ENCODE measurements at places on chromosomes 12 and 14.

DNA sequence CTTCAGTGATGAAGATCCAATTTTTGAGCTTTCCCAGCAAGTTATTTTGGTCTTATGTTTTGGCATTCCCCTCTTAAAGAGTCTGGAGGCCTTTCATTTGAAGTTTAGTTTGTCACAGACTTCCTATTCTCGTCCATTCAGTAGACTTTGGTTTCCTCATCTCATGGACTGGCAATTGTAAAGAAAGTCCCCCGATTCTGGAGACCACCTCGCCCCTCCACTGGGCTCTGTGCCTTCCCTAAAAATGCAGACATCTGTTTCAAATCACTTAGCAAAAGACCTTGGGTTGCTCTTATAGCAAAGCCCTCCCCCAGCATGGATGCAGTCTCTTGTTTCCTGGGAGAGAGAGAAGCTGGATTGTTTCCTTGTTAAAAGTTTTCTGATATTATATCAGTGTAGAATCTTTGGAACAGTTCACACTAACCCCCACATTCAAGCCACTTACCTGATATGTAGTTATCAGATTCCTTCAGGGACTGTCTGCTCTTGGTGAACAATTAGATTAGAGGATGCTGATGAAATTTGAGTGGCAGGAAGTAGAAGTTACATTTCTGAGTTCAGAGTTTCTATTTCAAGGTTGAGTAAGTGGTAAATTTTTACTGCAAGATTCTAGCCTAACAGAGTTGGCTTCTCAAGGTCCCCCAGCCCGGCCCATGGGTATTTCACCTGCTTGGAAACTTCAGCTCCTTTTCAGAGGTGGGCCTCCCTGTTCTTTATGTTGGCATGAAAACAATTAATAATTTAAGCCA, 56.3 kb downstream of the PLXNC1 start:
- H3K27ac ChIP-seq = no peak overlapping the region
- H3K27me3 ChIP-seq = no peaks in the 10 kb centered on the region
- DNase-seq = no peak

- H3K4me3 ChIP-seq = no peak overlapping the region
- no peak for DNase-seq
- H3K27me3 ChIP-seq = no peaks in the 10 kb centered on the region
- no peaks in the 10 kb centered on the region for H3K4me1 ChIP-seq
- H3K36me3 ChIP-seq = no peaks in the 10 kb centered on the region
These were observed 308.1 kb downstream of the EGLN3 start for GRCh38 chr14:33642691-33643244.

GRCh38 chr12:21672146-21672545, 14.5 kb upstream of the LDHB start:
- no peaks in the 10 kb centered on the region for H3K27me3 ChIP-seq
- no peak overlapping the region for H3K27ac ChIP-seq
- no peaks in the 10 kb centered on the region for H3K4me1 ChIP-seq
- no peaks in the 10 kb centered on the region for H3K36me3 ChIP-seq
- H3K4me3 ChIP-seq = no peak overlapping the region

GRCh38 chr12:61781021-61781581, 479.1 kb upstream of the USP15 start:
- no peak for DNase-seq
- H3K36me3 ChIP-seq = no peaks in the 10 kb centered on the region
- no peaks in the 10 kb centered on the region for H3K4me1 ChIP-seq
- no peak overlapping the region for H3K27ac ChIP-seq

DNA sequence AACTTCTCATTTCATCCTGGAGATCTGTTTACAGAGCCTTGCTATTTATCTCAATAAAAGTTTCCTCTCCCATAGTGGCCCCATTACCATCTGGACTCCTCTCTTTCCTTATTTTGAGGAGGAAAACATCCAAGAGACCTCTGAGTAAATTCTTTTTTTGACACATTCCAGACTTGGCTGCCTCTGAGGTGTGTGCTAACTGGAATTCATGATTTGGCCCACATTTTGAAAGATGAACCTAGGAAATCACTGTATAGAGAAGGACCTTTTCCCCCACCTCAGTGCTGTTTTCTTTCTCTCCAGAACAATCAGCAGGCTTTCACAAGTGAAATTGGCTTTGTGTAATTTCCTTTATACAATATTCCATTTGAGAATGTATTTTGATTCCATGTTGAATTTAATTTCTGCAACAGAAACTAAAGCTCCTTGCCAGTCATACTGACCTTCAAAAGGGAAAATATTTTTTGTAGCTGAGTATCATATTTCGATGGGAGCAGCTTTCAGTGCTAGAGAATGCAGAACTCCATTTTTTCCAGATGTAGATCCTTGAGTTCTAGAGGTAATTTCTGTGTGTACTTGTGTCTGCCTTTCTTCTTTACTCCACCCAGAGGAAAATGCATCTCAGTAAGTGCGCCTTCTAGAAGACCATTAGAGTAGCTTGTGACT, 244.9 kb upstream of the RGS6 start:
- peak overlapping the region; percentile 56 for H3K27ac ChIP-seq
- no peak for DNase-seq
- H3K27me3 ChIP-seq = no peaks in the 10 kb centered on the region
- no peak overlapping the region for H3K4me3 ChIP-seq
- H3K36me3 ChIP-seq = peaks cover 49% of the 10 kb centered on the region

GRCh38 chr12:49420556-49420955, 53.3 kb downstream of the SPATS2 start:
- DNase-seq = no peak
- no peaks in the 10 kb centered on the region for H3K36me3 ChIP-seq
- H3K27ac ChIP-seq = no peak overlapping the region
- H3K4me3 ChIP-seq = no peak overlapping the region
- H3K27me3 ChIP-seq = no peaks in the 10 kb centered on the region
- no peaks in the 10 kb centered on the region for H3K4me1 ChIP-seq

DNA sequence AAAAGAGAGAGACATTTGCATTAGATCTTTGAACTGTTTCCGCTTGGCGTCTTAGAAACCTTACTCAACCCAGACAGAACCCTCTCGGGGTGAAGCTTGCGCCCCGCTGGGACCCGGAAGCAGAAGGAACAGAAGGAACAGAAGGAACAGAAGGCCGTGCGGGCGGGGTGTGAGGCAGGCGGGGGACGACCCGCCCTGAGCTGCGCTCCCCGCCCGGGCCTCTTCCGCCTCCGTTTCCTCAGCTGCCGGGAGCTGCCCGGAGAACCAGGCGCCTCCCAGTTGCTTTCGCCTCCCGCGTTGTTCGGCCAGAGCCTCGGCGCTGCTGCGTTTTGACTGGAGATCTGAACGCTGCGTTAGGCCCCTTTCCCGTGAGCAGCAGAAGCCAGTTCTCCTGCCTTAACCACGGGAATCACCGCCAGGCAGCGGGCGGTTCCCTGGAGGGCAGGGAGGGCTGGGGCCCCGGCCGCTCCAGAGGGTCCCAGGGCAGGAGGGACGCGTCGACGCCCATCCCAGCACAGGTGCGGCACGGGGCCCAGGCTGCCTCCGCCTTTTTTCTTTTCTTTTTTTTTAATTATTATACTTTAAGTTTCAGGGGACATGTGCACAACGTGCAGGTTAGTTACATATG, 19.3 kb upstream of the MMP17 start:
- H3K36me3 ChIP-seq = no peaks in the 10 kb centered on the region
- H3K27ac ChIP-seq = no peak overlapping the region
- H3K27me3 ChIP-seq = no peaks in the 10 kb centered on the region

DNA sequence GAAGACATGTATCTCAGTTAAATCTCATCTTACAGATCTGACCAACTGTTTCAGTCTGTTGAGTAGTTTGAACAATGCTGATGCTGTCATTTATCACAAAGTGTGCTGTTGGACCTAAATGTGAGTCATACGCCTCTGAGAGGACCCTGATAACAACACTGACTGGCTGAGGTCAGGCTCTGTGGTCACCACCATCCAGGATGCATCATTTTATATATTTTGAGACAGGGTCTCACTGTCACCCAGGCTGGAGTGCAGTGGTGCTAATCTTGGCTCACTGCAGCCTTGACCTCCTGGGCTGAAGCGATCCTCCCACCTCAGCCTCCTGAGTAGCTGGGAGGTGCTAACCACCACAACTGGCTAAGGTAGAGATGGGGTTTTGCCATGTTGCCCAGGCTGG, 181.0 kb upstream of the RGS6 start:
- no peak overlapping the region for H3K27ac ChIP-seq
- DNase-seq = no peak
- no peak overlapping the region for H3K4me3 ChIP-seq
- peaks cover 3% of the 10 kb centered on the region for H3K4me1 ChIP-seq

- H3K27me3 ChIP-seq = peaks cover 26% of the 10 kb centered on the region
- no peak overlapping the region for H3K4me3 ChIP-seq
- no peak for DNase-seq
- H3K4me1 ChIP-seq = no peaks in the 10 kb centered on the region
These were observed 2.0 kb downstream of the SLC7A8 start for GRCh38 chr14:23181453-23181852.

GRCh38 chr12:55626154-55626553, 10.5 kb upstream of the OR10P1 start:
- no peaks in the 10 kb centered on the region for H3K4me1 ChIP-seq
- DNase-seq = no peak
- no peaks in the 10 kb centered on the region for H3K36me3 ChIP-seq

GRCh38 chr12:24950231-24950834, 1.4 kb upstream of the BCAT1 start:
- no peaks in the 10 kb centered on the region for H3K36me3 ChIP-seq
- H3K27me3 ChIP-seq = no peaks in the 10 kb centered on the region
- H3K27ac ChIP-seq = no peak overlapping the region
- H3K4me1 ChIP-seq = no peaks in the 10 kb centered on the region

GRCh38 chr12:21891751-21892217, 49.4 kb downstream of the ABCC9 start:
- H3K27me3 ChIP-seq = no peaks in the 10 kb centered on the region
- peak; percentile 30 for DNase-seq
- no peaks in the 10 kb centered on the region for H3K36me3 ChIP-seq
- H3K4me1 ChIP-seq = no peaks in the 10 kb centered on the region
- no peak overlapping the region for H3K27ac ChIP-seq

DNA sequence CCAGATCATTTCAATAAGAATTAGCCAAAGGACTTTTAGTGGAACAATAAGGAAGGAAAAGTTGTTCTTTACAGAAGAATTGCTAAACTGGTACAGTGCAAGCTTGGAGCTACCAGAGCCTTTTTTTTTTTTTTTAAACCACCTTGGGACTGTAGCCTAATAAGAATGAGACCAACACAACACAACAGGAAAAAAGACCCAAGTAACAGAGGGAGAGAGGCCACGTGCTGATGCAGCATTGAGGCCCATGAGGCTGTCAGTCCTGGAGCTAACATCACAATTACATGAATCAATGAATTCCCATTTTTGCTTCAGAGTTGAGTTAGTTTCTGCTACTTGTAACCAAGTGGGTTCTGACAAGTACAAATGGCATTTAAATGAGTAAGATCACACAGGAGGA, 149.0 kb upstream of the EEA1 start:
- H3K36me3 ChIP-seq = no peaks in the 10 kb centered on the region
- H3K4me1 ChIP-seq = no peaks in the 10 kb centered on the region
- H3K4me3 ChIP-seq = no peak overlapping the region
- H3K27ac ChIP-seq = no peak overlapping the region

GRCh38 chr12:122974892-122975789, at the start of gene OGFOD2:
Gene OGFOD2, plus strand, starts transcription at chr12:122975244. Its CDS starts 8 bp downstream, at chr12:122975252.
- peaks cover 33% of the 10 kb centered on the region for H3K4me1 ChIP-seq
- H3K36me3 ChIP-seq = no peaks in the 10 kb centered on the region
- no peaks in the 10 kb centered on the region for H3K27me3 ChIP-seq
- DNase-seq = peak; percentile 91

DNA sequence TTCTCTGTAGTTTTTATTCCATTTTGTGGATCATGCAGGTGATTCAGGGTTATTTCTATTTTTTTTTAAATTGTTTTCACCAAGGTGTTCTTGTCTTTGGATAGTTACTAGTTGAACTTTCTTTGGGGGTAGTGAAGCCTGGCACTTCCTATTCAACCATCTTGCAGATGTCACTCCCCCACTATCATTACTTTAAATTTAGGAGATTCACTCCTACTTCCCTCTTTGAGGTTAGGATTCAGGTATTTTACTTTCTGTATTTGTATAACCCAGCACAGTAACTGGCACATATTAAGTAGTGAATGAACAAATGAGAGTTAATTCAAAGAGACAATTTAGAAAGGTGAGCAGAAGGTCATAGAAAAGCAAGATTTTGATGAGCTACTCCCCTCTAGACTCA, 255.6 kb downstream of the ATP23 start:
- H3K36me3 ChIP-seq = no peaks in the 10 kb centered on the region
- no peak for DNase-seq
- H3K4me1 ChIP-seq = no peaks in the 10 kb centered on the region
- H3K27ac ChIP-seq = no peak overlapping the region
- H3K4me3 ChIP-seq = no peak overlapping the region

- no peaks in the 10 kb centered on the region for H3K36me3 ChIP-seq
These were observed 123.4 kb downstream of the FSCB start for GRCh38 chr14:44383636-44384035.

GRCh38 chr14:70807898-70808415, 1.4 kb downstream of the MAP3K9 start:
- H3K4me1 ChIP-seq = peaks cover 23% of the 10 kb centered on the region
- H3K4me3 ChIP-seq = no peak overlapping the region

DNA sequence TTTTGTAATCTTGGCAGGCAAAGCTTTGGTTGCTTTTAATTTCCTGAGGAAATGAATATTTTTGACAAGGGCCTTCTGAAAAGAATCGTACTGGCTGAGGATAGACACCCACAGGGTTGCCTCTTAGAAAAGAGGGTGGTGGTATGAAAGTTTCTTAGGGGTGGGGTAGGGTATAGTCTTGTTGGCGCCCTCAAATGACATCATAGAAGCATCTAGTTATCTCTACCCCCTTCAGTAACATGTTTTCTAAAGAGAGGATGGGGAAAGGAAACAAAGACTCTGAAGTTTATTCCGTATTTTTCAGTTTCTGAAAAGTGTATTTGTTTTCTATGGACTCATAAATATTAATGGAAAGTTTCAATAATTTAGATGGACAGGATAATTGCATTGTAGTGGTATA, 13.7 kb downstream of the PRKCH start:
- no peak for DNase-seq
- no peak overlapping the region for H3K27ac ChIP-seq
- no peaks in the 10 kb centered on the region for H3K27me3 ChIP-seq
- no peak overlapping the region for H3K4me3 ChIP-seq
- H3K4me1 ChIP-seq = no peaks in the 10 kb centered on the region

DNA sequence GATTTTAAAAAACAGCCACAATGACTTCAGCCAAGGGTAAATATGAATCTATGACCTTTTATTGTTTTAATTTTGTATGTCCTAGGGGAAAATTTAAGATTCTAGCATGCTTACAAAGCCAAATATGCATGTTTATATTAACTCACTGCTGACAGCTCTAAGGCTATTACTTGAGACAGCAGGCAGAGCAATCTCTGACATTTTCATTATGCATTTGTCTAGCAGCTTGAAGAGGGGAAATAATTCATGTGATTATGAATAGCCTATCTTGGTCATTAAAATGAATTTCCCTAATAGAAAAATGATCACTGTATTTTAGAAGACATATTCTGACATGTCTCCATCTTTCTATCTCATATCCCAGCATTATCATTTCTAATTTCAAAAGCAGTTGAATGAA, 46.6 kb upstream of the HELB start:
- H3K27me3 ChIP-seq = no peaks in the 10 kb centered on the region
- no peak for DNase-seq
- no peak overlapping the region for H3K4me3 ChIP-seq
- H3K4me1 ChIP-seq = no peaks in the 10 kb centered on the region
- H3K36me3 ChIP-seq = no peaks in the 10 kb centered on the region
- no peak overlapping the region for H3K27ac ChIP-seq

GRCh38 chr14:35248476-35248788, 43.8 kb upstream of the PSMA6 start:
- no peaks in the 10 kb centered on the region for H3K36me3 ChIP-seq
- H3K27me3 ChIP-seq = no peaks in the 10 kb centered on the region
- no peaks in the 10 kb centered on the region for H3K4me1 ChIP-seq
- H3K4me3 ChIP-seq = no peak overlapping the region
- no peak overlapping the region for H3K27ac ChIP-seq

- no peak for DNase-seq
- H3K4me3 ChIP-seq = no peak overlapping the region
- no peaks in the 10 kb centered on the region for H3K4me1 ChIP-seq
- H3K27me3 ChIP-seq = no peaks in the 10 kb centered on the region
These were observed 1.9 kb downstream of the PTPN21 start for GRCh38 chr14:88552876-88553275.

Measured in tibial nerve (tissue), 4 donors.